NCI-H2029 (cell line): ENCODE measurements at places on chromosomes 3 and 15.

DNA sequence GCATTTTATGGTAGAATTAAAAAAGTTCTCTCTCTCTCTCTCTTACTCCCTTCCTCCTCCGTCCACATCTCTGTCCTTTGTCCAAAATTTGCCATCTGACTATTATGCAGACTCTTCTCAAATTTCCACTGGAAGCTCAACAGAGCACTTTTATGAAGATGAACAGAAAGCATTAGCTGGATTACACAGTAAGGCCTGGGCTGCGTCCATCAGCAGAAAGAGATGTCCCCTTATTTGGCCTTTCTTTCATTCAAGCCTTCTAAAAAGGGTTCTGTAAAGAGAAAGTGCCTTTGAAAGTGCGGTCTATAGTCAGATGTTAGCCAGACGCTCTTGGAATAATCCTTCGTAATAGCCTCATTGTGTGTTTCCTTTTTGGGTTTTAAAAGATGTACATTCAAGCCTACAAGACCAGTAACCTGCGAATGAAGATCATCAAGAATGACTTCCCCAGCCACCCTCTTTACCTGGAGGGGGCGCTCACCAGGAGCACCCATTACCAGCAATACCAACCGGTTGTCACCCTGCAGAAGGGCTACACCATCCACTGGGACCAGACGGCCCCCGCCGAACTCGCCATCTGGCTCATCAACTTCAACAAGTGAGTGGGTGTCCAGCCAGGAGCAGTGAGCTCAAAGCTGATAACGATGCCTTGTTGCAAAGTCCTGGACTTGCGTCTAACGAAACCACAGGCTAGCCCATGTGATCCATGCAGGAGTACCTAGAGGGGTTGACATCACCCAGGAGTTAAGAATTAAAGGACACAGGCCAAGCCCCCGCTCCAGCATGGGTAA lies 53.1 kb downstream of the MESD start:
- no peak for DNase-seq

- DNase-seq = no peak
These were observed 75.4 kb upstream of the POMGNT2 start for GRCh38 chr3:43181202-43181821.

GRCh38 chr15:99719096-99719541 lies 14.1 kb downstream of the LYSMD4 start:
- no peak for DNase-seq

DNA sequence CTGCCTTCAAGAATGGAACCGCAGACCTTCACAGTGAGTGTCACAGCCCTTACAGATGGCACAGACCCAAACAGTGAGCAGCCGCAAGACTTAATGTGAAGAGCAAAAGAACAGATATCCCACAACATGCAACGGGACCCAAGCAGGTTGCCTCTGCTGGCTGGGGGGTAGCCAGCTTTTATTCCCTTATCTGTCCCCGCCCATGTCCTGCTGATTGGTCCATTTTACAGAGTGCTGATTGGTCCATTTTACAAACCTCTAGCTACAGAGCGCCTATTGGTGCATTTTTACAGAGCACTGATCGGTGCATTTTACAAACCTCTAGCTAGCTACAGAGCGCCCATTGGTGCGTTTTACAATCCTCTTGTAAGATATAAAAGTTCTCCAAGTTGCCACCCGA lies 102.0 kb upstream of the IGF1R start:
- no peak for DNase-seq

DNA sequence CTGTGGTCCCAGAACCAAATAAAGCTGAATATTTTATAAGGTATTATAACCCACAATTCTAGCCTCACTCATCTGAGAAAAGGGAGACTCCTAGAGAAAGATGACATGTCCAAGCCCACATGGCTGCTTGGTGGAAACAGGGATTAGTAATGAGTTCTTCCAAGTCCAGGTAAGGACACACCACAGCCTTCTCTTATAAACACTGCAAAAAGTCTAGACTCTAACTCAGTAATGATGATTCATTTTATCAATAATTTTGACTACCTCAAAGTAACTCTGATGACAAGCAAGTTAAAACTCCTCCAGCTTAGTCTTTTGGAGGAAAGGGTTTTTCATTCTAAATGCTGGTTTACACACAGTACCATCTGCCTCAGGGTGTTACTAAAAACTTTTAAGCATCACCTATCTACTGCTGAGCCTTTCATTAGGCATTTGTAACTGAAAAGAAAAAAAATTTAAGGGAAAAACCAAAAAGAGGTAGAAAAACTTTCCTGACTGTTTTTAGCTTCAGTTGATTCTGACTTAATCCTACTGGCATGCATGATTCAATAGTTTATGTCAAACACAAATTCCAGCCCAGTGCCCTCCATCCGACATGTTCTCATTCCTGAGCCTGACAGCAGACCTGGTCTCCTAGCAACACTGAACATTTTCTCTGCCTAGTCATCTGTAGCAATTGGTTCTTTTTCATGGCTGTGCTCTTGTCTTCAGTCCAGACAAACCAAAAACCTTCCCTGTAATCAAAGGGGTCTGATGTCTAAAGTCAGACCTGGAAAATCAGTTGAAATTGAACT lies 43.9 kb downstream of the P3H2 start:
- DNase-seq = no peak

DNA sequence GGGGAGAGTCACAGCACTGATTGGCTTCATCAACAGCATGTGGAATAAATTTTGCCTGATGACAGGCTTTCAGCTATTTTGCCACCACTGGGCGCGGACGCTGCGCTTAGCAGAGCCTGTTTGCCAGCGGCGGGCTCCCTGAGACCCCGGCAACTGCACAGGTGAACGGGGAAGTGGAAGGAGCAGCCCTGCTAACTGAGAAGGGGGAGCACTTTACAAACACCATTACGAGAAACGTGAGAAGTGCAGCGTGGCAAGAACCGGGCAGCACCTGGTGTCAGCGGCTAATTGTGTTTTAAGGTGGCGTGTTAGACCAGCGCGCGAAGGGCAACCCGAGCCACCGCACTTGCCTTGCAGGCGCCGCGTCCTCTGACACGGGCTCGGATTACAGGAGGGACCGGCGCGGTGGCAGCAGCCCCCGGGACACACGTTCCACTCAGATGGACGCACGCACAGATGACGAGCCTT lies 307.8 kb upstream of the ARRDC4 start:
- peak; percentile 65 for DNase-seq

GRCh38 chr15:43998607-43999006 lies 171.8 kb downstream of the WDR76 start:
- no peak for DNase-seq

GRCh38 chr15:78737187-78737820 lies 74.0 kb downstream of the ADAMTS7 start:
- no peak for DNase-seq

- no peak for DNase-seq
These were observed 747.5 kb downstream of the NR2F2 start for GRCh38 chr15:97077975-97078374.

DNA sequence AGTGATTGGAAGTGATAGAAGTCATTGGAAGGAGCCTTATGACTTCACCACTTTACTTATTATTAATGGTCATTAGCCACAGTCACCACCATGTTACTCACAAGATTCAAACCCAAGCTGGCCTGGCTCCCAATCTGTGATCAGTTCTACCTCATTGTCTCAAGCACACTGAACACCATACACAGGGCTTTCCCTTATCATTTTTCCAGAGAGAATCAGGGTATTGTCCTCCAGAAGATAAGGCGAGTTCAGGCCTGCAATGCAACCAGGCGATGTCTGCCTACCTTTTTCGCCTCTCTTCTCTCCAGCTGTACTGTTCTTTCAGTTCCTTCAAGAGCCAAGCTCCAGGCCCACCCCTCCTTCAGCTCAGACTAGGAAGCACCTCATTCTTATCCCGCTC lies 24.9 kb downstream of the EMC7 start:
- no peak for DNase-seq

GRCh38 chr3:43862992-43863805 lies 172.5 kb downstream of the ABHD5 start:
- no peak for DNase-seq
